RCC 7860 (cell line): ENCODE measurements at places on chromosomes 2 and 18.

- DNase-seq: no peak
Observed at GRCh38 chr18:75694292-75694691, 266.8 kb upstream of the SMIM21 start.

DNA sequence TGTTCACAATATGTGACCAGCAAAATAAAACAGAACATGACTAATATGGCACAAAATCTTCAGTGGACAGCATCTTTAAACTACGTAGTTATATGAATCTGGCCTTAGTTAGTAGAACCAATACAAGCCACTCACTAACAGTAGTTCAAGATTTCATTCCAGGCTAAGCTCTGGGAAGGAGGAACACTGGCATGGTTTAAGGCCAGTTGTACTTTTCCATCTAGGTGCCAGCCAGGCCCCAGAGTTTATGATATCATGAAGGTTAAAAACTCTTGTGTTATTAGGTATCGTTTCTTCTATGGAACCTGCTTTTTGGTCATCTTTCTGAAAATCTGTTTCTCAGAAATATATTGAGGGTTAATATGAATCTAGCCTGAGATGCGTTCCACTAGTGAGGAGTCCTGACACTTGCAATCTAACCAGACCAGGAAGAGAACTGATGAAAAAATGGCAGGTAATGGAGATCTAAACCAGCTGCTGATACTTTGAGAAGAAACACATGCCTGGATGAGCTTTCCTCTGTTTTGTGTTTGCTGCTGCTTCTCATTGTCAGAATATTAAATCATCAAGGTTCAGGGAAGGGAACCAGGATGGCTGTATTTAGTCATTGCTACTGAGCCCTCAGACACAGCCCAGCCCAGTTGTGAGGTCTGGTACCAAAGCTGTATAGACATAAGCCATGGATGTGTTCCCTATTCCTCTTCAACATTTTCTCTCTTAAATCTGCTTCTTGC is 182.8 kb upstream of the SETBP1 start:
- DNase-seq: no peak

- no peak for DNase-seq
Observed at GRCh38 chr2:95552911-95553310, 38.9 kb upstream of the TRIM43 start.

GRCh38 chr2:208415897-208416296 is 9.3 kb downstream of the PTH2R start:
- no peak for DNase-seq

DNA sequence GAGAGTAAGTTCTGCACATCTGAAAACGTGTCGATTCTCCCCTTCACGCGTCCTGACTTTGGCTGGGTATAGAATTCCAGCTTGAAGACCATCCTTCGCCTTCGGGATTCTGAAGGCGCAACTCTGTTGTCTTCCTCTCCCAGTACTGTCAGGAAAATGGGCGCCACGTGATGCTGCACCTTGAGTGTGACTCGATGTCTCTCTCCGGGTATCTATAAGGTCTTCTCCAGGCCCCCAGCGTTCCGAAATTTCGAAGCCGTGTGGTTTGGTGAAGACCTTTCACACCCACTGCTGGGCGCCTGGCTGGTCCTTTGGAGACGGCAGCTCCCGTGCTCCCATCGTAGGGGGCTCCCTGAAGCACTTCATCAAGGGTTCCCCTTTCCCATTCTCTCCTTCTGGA is 203.7 kb downstream of the HDAC4 start:
- DNase-seq: no peak

DNA sequence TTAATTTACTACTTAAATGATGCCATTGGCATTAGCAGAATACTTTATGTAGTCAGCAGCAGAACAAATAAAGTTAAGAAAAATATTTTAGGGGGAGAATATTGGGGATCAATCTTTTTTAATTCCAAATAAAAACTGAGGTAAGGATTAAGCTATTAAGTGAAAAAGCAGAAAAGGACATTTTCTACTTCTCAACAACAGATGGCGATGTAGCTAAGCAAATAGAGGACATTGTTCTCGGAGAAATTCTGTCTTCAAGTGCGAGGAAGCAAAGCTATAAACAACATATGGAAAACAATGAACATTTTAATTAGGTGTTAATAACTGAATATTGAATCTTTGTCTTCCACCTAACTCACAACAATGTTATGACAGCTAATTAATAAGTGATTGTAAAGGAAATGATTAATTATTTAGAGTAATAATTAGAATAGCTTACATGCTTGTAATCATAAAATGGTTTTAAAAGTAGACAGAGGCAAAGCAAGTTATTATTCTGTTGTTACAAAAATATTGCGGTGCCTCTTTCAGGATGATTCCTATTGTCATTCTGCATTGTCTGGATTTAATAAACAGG is 32.9 kb upstream of the CCDC93 start:
- DNase-seq: peak; percentile 31

- no peak for DNase-seq
Observed at GRCh38 chr2:198662905-198663304, 794.8 kb downstream of the SATB2 start.

DNA sequence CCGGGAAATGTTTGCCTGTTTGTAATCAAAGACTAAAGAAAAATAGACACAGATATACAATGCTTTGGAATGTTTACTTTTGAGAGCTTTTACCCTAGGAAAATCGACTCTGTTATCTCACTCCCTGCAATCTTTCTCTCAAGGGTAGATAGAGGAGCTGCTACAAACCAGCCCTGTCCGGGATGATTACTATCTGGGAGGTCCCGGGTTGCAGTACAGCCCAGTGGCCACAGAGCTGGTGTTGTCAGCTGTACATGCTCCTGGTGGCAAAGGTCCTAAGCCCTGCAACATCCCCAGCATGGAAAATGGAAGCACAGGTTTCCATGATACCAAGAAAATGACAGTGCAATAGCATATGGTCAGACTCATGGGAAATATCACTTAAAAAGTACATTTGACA is 570.5 kb upstream of the SOX11 start:
- DNase-seq: no peak

GRCh38 chr2:73983322-73984202 is 1.1 kb upstream of the TET3 start:
- no peak for DNase-seq

DNA sequence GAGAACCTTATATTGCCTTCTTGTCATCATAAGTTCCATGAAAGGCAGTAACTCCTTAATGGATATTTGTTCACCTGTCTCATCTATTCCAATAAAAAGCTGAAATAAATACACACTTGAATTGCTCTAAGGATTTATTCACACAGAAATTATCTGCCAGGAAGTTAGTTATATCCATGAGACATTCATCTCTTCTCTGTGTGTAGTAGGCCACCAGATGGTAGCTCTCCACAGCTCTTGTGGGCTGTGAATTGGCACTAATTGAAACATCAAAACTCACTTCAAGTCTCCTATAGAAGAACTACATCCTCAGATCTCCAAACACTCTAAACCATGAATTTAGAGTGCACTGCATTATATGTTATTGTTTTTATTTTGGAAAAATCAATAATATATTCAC is 189.6 kb downstream of the DSC3 start:
- no peak for DNase-seq

DNA sequence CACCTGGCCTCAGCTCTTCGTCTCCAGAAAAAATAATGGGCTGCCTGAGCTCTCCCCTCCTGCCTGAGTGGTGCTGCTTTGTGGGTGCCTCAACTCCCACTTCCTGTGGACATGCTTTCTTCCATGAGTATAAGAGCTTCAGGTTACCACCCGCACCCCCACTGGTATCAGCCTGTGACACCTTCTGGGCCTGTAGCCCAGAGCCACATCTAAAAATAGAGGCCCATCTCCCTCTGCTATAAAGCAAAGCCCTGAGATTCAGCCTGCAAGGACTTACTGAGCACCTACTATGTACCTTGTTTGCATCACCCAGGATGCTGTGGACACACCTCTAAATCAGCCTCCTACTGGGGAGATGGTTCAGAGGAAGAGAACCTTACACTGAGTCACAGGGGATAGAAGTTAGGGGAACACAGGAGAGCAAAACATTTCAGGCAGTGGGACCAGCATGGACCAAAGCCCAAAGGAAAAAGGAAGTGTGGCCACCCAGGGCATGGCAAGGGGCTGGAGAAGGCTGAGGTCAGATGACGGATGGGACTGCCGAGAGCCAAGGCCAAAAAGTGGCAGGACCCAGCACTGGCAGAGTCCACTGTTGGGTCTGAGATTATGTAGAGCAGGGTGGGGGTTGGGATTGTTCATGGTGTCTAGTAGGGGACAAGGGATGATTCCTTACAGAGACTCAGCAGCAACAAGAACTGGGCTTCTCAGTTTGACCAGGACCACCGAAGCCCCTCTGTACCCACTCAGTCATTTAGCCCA is 123.7 kb upstream of the PPP1CB start:
- DNase-seq: no peak

- DNase-seq: no peak
Observed at GRCh38 chr2:214014551-214015220, 396.2 kb upstream of the VWC2L start.

- DNase-seq: no peak
Observed at GRCh38 chr2:47833516-47833968, 50.6 kb downstream of the MSH6 start.

DNA sequence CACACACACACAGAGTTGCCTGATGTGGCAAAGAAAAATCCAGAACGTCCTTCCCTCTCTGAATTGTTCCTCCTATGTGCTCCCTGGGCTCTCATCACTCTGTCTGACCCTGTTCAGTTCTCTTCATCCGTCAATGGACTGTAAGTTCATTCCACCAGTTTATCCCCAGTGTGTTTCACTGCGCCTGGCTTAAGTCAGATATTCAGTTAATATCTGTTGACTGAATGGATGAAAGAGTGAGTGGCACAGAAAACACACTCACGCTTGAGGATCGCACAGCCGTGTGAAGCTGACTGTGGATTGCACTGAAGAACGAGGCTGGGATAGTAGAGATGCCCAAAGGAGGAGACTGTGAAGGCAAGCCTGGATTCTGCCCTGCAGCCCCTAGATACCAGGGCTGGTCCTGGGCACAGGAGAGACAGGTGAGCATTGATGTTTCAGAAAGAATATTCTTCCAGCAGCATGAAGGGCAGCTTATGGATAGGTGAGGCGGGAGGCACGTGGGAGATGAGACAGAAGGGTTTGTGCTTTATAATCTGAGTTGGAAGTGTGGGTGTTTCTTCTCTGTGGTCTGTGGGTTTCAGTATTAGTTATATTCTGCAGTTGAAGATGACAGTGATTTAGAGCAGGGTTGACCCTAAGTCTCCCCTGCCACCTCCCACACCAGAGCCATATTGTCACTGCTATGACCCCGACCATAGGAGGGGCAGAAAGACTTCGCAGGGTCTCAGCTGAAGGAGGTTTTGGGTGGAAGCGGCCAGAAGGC is 129.9 kb downstream of the SOCS6 start:
- no peak for DNase-seq

GRCh38 chr2:42124011-42124785 is 45.0 kb upstream of the EML4 start:
- no peak for DNase-seq

- peak; percentile 42 for DNase-seq
Observed at GRCh38 chr2:31383471-31384153, 30.9 kb downstream of the XDH start.

GRCh38 chr2:85917887-85918795 is 29.4 kb upstream of the ST3GAL5 start:
- DNase-seq: no peak

- DNase-seq: no peak
Observed at GRCh38 chr2:148592791-148593190, 51.8 kb upstream of the EPC2 start.

DNA sequence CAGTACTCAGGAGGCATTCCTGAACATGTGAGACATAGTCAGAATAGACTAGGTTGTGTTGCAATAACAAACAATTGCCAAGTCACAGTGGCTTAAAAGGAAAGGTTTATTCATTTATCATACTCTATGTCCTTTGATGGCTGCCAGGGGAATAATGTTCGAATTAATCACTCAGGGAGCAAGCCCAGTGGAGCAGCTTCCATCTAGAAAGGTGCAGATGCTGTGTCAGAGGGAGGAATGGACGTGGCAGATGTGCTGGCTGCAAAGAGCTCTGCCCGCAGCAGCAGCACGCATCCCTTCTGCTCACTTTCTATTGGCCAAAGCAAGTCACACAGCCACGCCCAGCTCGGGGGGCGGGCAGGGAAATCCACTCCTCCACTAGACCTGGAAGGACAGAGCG is 105.9 kb upstream of the AQP4 start:
- DNase-seq: no peak

- DNase-seq: no peak
Observed at GRCh38 chr2:126739141-126739540, 83.2 kb downstream of the GYPC start.

- DNase-seq: peak; percentile 83
Observed at GRCh38 chr2:41194230-41194629, 742.3 kb upstream of the SLC8A1 start.

GRCh38 chr2:179268277-179268925 is 3.8 kb upstream of the SESTD1 start:
- no peak for DNase-seq

GRCh38 chr2:172249986-172250385 is 147.3 kb upstream of the DLX2 start:
- peak; percentile 83 for DNase-seq

DNA sequence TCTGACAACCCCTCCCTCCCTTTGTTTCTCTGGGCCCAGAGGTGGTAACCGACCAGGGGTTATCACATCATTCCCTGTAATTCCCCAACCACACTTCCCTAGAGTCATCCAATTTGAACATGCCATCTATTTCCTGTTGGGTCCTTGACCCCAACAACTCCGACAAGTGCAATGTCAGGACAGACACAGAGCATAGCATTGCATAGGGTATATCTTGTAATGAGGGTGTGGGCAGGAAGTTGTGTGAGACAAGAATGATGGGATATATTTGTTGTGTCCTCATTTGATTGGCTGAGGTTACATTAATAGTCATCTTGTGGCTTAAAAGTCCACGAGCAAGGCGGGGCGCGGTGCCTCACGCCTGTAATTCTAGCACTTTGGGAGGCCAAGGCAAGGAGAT is 33.4 kb upstream of the CNOT11 start:
- DNase-seq: no peak

- DNase-seq: no peak
Observed at GRCh38 chr2:189249901-189250300, 70.3 kb upstream of the COL5A2 start.

DNA sequence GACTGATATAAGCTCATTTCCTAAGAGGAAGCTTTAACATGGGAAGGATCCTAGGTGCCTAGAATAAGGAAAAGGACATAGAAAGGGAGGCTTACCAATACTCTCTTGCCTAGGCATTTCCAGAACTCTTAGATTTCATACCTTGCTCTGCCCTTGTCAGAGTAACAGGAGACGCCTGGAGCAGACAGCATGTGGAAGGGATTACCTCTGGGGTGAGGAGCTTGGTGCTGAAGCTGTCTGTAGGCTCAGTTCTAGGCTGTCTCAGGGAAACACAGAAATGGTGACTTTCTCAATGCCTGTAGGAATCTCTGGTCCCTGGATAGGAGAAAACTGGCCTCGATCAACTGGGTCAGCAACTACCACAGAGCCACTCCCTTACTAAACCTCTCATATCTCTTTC is 150.0 kb downstream of the SLC4A3 start:
- no peak for DNase-seq

GRCh38 chr2:25566094-25566493 is 107.3 kb downstream of the DTNB start:
- no peak for DNase-seq

DNA sequence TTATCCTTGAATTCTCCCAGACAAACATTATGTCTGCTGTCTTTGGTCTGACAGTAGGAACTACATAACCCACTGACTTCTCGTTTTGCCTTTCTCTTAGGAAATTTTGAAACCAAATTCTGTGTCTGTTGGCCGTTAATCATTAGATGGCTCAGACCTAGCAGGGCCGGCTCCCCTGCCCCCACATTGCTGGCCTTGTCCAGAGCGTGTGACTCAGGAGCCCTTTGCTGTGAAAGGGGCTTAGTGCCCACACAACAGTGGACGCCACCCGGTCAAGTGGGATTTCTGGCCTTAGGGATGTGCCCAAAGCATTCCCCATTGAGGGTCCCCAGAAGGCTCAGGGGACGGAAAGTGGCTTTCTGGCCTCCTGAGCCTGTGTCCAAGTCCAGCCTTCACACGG is 137.5 kb downstream of the CTIF start:
- DNase-seq: peak; percentile 17
